ENCODE measurements at places on chromosomes 7 and 10.

- DNase-seq = no peak
These were observed 13.0 kb upstream of the WIPI2 start for GRCh38 chr7:5177060-5177459.

GRCh38 chr10:95363303-95363912 is 72.6 kb upstream of the PDLIM1 start:
- DNase-seq = no peak

DNA sequence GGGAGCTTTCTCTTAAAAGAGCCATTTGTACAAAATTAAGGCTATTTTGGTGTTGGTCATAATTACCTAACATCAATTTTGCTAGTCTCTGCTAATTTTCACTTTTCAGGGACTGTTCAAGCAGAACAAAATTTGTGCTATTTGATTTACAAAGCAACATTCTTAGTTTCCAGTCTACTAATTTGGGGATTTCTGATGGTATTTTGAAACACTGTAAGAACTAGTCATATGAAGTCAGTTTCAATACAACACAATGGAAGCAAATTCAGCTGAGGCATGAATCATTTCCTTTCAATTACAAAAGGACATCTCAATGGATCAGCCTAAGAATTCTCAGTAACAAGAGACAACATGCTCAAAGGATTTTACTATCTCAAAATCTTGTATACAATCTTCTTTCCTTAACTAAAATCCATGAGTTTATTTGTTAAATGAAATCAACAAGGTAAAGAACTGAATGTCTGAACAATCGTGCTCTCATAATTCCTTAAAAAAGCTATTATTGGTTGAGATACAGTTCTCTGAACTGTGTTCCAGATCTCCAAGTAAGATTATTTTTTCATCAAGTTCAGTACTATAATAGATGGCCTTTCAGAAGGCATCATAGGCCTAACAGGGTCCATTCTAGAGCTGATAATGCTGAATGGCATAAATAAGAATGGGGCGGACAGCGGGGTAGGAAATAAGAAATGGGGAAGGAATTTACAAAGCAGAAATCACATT is 144.6 kb downstream of the NRCAM start:
- DNase-seq = no peak

DNA sequence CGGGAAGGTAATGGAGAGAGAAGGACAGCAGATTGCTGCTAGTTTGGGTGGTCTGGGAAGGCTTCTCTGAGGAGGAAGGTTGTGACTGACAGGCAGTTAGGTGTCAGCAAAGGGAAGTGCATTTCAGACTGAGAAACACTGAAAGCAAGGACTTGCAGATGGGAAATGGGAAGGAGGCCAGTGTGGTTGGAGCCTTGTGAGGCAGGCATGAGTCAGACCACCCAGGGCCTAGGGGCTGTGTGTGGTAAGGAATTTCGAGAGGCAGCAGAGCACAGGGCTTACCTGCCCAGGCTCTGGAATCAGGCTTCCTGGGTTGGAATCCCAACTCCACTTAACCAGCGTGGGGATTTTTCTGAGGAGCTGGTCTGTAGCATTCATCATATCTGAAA is 53.5 kb downstream of the NRF1 start:
- no peak for DNase-seq

- no peak for DNase-seq
These were observed 165.4 kb upstream of the DPP6 start for GRCh38 chr7:153886506-153887441.

- DNase-seq = no peak
These were observed 122.0 kb upstream of the ZNF438 start for GRCh38 chr10:31153692-31154091.

Measured in stimulated activated CD8-positive, alpha-beta memory T cell treated with anti-CD3 and anti-CD28 coated beads, Interleukin-15, amount 100 ng/mL, for 24 hours (primary cell).